ENCODE measurements at places on chromosomes 4 and X.

- no peak for DNase-seq
Observed at GRCh38 chr4:146142768-146143167, 32.8 kb upstream of the LSM6 start.

DNA sequence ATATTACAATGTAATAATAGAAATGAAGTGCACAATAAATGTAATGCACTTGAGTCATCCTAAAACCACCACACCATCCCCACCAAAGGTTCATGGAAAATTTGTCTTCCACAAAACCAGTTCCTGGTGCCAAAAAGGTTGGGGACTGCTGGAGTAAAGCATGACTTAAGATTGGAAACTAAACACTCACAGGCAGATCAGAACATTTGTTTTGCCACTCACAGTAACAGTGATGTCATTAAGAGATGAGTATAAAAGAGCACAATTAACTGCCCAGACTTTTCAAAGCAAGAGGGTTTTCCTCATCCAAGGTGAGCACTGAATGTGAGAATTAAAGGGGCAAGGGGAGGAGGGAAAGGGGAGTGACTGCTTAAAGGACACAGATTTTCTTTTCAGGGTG lies 35.6 kb downstream of the MAP7D3 start:
- DNase-seq: no peak

DNA sequence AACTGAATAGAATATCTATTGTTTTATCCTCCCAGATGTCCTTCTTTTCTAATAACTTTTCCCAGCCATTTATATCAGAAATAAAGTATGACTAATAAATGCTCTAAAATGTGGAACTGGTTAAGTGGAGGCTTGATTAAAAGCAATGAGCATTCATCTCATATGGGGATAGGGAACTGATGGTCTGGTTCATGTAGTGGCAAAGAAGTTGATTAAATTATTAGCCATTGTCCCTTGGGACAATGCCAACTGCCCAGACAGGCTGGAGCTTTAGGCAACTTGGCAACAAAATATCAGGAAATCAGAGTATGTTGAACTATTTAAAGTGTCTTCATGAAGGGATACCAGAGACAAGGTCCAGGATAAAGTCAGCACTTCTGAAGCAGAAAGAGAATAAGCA lies 24.2 kb downstream of the TRO start:
- DNase-seq: no peak

DNA sequence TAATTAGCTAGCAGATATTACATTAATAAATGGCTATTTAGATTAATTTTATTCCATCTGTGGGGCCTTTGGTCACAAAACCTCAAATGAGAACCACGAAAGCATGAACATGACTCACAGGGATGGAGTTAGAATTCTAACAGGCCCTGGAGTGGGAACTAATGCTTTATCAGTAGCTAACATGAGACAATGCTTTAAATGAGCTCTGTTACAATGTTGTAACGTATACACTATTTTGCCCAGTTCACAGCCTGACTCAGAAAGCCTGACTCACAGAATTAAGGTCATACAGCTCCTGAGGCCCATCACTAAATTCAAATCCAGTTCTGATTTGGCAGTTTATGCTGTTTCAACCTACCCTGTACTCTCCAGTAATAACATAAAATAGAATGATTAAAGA lies 23.2 kb downstream of the VEGFC start:
- DNase-seq: no peak

DNA sequence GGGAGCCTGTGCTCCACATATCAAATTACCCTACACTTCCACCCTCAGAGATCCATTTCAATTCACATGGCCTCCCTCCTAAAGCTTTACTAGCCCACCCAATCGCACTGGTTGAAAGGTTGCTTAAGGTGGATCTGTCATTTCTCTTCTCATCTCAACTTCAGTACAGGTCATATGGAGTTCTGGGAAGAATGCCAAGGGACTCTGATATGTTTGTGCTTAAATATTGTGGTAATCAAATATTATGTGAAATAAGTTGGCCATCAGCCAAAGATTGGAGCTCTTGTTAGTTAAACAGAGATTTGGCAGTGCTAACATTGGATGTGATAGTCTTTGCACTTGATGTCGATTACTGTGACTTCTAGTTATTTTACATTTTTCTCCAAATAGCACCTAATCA lies 20.5 kb downstream of the SEPTIN6 start:
- no peak for DNase-seq

GRCh38 chr4:188534917-188535316 lies 395.7 kb downstream of the TRIML1 start:
- no peak for DNase-seq
